ENCODE measurements at places on chromosomes 7 and 10.

DNA sequence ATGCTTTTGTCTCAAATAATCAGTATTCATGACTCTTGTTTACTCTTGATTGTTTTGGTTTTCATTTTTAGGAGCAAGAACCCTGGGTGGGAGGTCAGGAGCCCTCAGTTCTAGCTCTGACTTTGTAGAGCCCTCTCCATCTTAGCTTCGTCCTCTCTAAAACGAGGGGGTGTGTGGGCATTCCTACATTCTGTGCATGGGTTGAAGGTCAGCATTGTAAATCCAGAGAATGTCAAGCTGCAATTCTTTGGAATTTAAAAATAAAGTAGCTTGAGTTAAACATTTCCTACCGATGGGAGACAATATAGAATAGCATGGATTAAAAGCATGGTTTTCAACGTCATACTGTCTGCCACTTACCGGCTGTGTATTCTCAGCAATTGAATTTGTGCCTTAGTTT is 128.3 kb downstream of the PRPF18 start:
- no peak for DNase-seq

GRCh38 chr10:28619455-28619854 is 57.9 kb upstream of the BAMBI start:
- no peak for DNase-seq

GRCh38 chr10:2700626-2701305 is 366.6 kb upstream of the PFKP start:
- DNase-seq, result no peak

DNA sequence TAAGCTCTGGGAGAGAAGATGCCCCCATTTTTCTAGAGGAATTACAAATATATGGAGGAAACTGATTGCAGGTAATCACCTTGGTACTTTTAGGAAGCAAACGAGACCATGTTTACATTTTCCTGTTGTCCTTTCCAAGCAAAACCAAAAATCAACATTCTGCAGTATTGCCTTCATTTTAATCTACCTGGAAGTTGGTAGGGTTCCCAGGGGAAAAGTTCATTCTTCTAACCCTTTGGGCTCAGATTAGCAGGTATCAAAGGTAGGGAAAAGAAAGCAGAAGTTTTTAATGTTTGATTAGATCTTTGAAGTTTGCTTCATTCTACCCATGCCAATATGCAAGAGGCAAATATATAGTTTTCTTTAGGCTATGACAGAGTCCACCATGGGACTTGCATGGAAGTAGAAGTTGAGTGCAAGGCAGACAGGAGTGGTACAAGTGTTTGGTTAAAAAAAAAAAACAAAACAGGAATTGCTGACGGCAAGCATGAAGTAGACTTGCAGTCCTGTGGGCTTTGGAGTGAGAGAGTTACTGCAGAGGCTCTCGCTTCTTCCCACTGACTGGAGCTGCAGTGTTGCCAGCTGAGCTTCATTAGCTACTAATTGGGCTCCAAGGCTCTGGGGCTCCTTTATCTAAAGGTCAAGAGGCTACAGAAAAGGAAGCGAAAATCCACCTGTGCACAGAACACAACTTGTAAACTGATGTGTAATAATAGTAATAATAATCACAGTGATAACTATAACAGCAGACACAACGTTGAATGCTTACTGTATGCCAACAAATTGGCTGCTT is 28.9 kb upstream of the ASAH2 start:
- no peak for DNase-seq

DNA sequence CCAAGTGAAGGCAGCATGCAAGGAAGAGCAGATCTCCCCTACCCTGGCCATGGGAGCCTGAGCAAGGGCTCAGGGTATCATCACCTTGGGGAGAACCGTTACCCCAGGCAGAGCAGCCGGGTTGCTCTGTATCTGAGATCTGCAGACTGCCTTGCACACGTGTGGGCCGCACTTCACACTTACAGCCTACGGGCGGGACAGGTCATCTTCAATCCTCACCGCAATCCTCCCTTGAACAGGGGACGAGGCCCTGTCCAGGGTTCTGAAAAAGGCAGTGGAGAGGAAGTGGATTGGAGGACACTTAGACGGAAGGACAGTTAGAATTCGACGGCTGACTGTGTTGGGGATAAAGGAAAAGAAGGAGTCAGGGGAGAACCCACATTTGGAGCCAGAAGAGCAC is 51.4 kb downstream of the NPS start:
- DNase-seq, result no peak

Data from amygdala (tissue), 56 donors.